ENCODE measurements at places on chromosomes 7 and 10. TPM values are rescaled to one million over a fixed set of nuclear protein-coding genes. Genes with fewer than 3 reads are reported as not detected.

MARCHF5 gene
- total RNA-seq = 29.6 TPM

GNAT3 gene
- not detected for total RNA-seq

CXCL12 gene
- total RNA-seq = 33.8 TPM

RHOBTB1 gene
- total RNA-seq = 10.5 TPM

PNLIPRP2 gene
- total RNA-seq = not detected

DNA sequence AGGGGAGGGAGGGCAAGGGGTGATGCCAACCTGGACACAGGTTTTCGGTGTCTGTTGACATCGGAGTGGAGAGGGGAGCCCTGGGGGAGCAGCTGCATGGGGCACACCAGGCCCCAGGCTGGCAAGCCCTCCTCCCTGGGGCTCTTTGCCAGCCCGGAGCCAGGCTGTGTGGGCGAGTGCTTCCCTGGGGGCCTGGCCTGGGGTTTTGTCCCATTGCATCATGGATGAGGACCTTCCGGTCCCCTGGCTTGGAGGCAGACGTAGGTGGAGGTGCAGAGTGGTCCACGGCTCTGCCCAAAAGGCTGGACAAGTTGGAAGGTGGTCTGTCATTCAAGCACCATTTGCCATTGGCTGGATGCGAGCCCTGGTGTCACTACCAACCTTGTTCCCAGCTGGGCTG, 34.8 kb downstream of the ZMIZ1 start:
- H3K27ac ChIP-seq = peak overlapping the region; percentile 93
- H3K4me1 ChIP-seq = peaks cover 89% of the 10 kb centered on the region
- no peak overlapping the region for H3K4me3 ChIP-seq
- DNase-seq = peak; percentile 68
- H3K36me3 ChIP-seq = no peaks in the 10 kb centered on the region
- H3K27me3 ChIP-seq = no peaks in the 10 kb centered on the region

DNA sequence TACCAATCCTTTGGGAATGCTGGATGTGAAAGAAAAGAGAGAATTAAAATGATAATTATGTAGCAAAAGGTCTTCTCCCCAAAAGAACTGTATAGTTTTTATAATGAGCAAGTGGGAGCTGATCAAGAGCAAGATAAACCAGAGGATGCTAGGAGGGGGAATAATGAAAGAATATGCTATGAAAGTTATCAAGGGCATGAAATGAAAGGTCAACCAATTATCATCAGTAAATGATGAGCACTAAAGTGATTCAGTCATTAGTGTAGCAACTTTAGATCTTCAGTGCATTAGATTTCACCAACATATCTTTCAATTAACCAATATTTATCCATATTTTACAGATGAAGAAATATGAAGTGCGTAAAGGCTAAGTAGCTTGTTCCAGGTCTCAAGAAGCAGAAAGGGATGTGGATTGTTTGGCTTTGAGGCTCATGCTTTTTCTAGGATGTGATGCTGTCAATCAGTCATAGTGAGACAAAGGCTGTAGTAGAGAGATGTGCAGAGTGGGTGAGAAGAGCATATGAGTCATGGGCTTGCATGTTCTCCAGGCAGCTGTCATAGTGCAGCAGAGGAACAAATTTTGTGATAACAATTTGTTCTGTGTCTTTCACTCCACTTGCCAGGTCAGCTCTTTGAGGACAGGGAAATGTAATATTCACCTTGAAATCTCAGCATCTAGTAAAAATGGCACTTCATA, 5.7 kb upstream of the OR2F2 start:
- no peak overlapping the region for H3K27ac ChIP-seq
- no peak overlapping the region for H3K4me3 ChIP-seq
- H3K4me1 ChIP-seq = no peaks in the 10 kb centered on the region
- no peaks in the 10 kb centered on the region for H3K36me3 ChIP-seq

- no peaks in the 10 kb centered on the region for H3K27me3 ChIP-seq
- DNase-seq = no peak
- H3K27ac ChIP-seq = no peak overlapping the region
- no peaks in the 10 kb centered on the region for H3K4me1 ChIP-seq
These were observed 49.5 kb upstream of the ZPBP start for GRCh38 chr7:50142425-50143017.

DNA sequence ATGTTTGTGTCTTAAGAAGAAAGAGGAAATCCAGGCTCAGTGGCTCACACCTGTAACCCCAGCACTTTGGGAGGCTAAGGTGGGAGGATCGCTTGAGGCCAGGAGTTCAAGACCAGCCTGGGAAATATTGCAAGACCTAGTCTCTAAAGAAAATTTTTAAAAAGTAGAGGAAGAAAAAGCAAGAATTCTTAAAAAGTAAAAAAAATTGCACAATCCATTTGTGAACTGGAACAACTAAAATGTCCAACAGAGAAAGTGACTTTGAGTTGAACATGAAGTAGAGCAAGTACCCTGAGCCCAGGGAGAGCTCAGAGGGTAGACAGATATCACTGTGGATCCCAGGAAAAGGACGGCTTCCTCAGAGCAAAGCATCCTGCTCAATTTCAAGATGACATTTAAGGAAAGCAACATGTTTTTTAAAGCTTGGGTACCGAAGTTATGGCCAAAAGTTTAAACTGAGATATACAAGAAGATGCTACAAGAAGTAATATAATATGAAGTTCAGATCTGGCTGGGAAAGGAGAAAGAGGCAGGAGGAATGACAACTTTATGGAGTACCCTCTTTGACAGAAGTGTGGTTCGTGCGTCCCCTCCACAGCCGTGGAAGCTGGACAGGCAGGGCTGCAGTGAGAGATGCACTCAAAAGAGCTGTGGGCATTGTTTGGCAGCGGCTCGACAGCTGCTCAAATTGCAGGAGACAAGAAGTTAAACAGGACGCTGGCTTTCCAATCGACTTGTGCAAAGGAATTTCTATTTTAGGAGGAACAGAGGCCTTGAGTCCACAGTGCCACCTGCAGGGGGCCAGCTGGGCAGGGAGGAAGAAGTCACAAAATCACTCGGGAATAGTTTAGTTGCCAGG, 201.3 kb downstream of the JCAD start:
- DNase-seq = peak; percentile 89
- no peak overlapping the region for H3K4me3 ChIP-seq
- peak overlapping the region; percentile 71 for H3K27ac ChIP-seq
- H3K27me3 ChIP-seq = no peaks in the 10 kb centered on the region
- H3K36me3 ChIP-seq = no peaks in the 10 kb centered on the region
- H3K4me1 ChIP-seq = peaks cover 28% of the 10 kb centered on the region

- H3K27ac ChIP-seq = no peak overlapping the region
- H3K4me3 ChIP-seq = no peak overlapping the region
- H3K4me1 ChIP-seq = no peaks in the 10 kb centered on the region
These were observed 126.2 kb upstream of the FEZF1 start for GRCh38 chr7:122430710-122431109.

- no peak overlapping the region for H3K27ac ChIP-seq
- no peaks in the 10 kb centered on the region for H3K4me1 ChIP-seq
- no peaks in the 10 kb centered on the region for H3K36me3 ChIP-seq
- no peaks in the 10 kb centered on the region for H3K27me3 ChIP-seq
These were observed 227.7 kb downstream of the CRPPA start for GRCh38 chr7:16193631-16194030.

- H3K4me3 ChIP-seq = no peak overlapping the region
- H3K27me3 ChIP-seq = no peaks in the 10 kb centered on the region
- no peaks in the 10 kb centered on the region for H3K36me3 ChIP-seq
- no peak overlapping the region for H3K27ac ChIP-seq
- H3K4me1 ChIP-seq = peaks cover 10% of the 10 kb centered on the region
- DNase-seq = no peak
These were observed 21.3 kb downstream of the CCDC3 start for GRCh38 chr10:12980102-12980661.

DNA sequence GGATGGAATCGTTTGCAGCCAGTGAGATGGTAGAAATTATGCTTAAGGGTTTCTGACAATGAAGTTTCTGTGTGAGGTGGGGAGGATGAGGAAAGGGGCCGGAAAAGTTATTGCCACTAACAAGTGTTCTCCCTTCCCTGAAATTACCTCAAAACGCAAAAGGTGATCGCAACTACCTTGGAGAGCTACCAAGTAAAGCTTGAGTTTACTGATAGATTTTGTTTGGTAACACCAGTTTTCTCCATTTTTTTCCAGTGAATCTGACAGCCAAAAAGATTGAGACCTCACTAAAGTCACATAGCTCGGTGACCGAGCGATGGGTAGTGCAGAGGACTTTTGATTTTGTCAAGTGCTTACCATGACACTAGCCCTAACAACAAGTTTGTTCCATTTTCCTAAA, 1.6 kb downstream of the SUV39H2 start:
- H3K4me1 ChIP-seq = peaks cover 16% of the 10 kb centered on the region
- no peak overlapping the region for H3K27ac ChIP-seq
- H3K4me3 ChIP-seq = no peak overlapping the region
- DNase-seq = no peak

DNA sequence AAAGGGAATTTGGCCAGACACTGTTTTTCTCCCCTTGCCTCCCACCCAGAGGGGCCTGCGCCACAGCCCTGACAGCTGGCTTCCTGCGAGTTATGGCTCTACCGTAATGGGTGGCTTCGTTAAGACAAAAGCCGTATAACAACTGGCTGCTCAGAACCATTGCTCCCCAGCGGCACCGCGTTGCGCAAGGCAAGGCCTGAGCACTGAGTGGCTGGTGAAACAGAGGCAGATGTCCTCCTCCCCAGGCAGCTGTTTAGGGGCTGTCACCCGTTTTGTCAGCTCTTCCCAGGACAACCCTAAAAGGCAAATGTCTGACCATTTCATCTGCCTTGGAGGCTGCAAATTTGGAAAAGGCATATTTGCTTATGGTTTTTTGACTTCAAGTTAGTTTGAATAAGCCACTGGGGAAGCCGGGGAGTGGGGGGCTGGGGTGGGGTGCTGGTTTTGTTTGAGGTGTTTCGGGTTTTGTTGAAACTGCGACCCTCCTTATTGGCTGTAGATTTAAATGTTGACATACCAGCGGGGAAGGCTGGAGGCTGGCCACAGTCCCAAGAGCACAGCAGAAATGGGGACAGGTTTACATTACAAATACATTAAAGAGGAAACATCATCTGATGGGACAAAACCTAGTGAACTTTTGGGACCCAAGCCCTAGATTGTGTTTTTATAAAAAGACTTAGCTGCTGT, 681 bp upstream of the SPOCK2 start:
- H3K4me3 ChIP-seq = no peak overlapping the region
- H3K36me3 ChIP-seq = no peaks in the 10 kb centered on the region

- peaks cover 56% of the 10 kb centered on the region for H3K4me1 ChIP-seq
- H3K27me3 ChIP-seq = no peaks in the 10 kb centered on the region
- no peaks in the 10 kb centered on the region for H3K36me3 ChIP-seq
- H3K4me3 ChIP-seq = no peak overlapping the region
- DNase-seq = no peak
These were observed 40.6 kb downstream of the PYROXD2 start for GRCh38 chr10:98374217-98374985.

- H3K36me3 ChIP-seq = no peaks in the 10 kb centered on the region
- no peak overlapping the region for H3K4me3 ChIP-seq
- no peak overlapping the region for H3K27ac ChIP-seq
- H3K4me1 ChIP-seq = no peaks in the 10 kb centered on the region
- no peak for DNase-seq
- H3K27me3 ChIP-seq = no peaks in the 10 kb centered on the region
These were observed 25.7 kb downstream of the TMEM176A start for GRCh38 chr7:150826061-150826849.

Measured in thyroid gland (tissue), 4 donors.